Aorta (tissue), 5 donors: ENCODE measurements at places on chromosomes 7 and 10. TPM values are rescaled to one million over a fixed set of nuclear protein-coding genes. Genes with fewer than 3 reads are reported as not detected.

GRCh38 chr7:48388911-48389310, 217.7 kb downstream of the ABCA13 start:
- no peak for DNase-seq

GRCh38 chr7:6615723-6616555, 529 bp downstream of the ZNF853 start:
- DNase-seq: no peak

DNA sequence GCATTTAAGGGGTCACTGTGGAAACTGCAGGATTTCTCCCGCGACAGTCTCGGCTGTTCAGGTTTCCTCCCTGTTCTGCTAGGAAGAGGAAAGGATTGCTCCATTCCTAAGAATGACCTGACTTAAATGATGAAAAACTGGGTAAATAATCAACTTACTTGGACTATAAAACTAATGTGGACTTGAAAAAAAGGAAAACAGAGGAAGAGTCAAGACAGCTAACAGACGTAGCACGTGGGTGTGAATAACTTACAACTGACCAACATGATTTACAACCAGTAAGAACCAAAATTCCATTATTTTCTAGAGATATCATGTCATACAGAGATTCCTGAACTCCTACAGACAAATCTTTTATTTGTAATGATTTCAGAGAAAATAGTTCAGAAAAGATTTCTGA, 93.8 kb downstream of the ADAM12 start:
- no peak for DNase-seq

DNA sequence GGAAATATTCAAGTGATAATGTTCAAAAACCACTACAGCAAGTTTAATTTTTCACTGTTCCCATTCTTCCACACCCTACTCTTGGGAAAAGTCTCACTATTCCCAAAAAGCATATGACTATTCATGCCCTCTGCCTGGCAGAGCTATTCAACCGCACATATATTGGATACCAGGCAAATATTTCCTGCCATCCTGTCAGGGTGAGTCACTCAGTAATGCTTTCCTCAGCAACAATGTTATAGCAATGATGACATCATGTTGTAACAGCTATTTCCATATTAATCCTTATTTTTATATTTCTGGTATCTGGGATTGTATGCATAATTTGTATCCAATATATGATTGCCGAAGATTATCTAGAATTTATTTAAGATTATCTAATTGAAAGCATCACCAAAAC, 114.0 kb upstream of the PLXDC2 start:
- DNase-seq: no peak

Gene CLRN3
- not detected for total RNA-seq

Gene ERVW-1
- not detected for total RNA-seq

- no peak for DNase-seq
Measured at GRCh38 chr10:126783806-126784557, 113.5 kb upstream of the C10orf90 start.

DNA sequence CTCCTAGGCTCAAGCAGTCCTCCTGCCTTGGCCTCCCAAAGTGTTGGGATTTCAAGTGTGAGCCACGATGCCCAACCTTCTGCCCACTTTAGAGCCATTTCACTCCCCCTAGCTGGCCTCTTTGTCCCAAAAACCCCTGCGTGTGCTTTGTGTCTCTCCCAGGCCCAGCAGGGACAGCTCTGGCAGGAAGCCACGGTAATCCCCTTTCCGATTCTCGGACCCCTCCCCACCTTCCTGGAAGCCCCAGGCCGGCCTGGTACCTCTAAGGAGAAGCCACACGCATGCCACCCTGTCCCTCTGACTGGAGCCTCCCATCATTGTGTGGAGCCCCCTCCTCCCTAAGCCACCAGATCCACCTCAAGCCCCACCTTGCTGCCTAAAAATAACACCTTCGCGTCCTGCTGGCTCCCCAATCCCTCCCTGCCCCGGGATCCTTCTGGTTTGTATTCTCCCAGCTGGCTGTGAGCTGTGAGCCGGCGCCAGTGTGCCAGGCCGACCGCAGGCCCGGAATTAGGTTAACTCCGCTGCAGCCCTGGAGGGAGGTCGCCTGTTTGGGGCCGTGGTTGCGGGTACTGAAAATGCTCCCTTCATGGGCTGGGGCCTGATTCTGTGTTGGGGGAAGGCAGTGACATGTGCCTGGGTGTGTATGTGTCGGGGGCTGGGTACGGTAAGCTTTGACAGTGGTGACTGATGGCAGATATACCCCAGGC, 16.4 kb upstream of the SRRM3 start:
- DNase-seq: no peak

GRCh38 chr7:80749270-80749669, 110.8 kb downstream of the CD36 start:
- DNase-seq: no peak

DNA sequence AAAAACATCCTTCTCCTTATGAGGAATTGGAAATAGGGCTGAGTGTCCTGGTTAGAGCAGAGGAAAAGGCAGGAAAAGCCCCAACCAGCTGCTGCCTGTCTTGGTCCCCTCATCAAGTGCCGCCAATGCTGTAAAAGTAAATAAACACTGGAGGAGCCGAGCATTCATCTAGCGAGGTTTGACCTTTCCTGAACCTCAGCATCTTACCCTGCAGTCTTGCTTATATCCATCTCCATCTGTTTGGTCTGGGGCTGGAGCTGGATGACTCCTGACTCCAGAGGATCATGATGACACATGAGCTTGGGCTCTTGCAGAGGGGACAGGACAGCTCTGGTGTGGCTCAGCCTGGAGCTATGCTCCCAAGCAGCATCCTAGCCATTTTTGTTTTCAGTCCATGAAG, 501.1 kb downstream of the TNS3 start:
- DNase-seq: no peak

GRCh38 chr7:1026721-1027161, 17.6 kb upstream of the GPR146 start:
- no peak for DNase-seq

DNA sequence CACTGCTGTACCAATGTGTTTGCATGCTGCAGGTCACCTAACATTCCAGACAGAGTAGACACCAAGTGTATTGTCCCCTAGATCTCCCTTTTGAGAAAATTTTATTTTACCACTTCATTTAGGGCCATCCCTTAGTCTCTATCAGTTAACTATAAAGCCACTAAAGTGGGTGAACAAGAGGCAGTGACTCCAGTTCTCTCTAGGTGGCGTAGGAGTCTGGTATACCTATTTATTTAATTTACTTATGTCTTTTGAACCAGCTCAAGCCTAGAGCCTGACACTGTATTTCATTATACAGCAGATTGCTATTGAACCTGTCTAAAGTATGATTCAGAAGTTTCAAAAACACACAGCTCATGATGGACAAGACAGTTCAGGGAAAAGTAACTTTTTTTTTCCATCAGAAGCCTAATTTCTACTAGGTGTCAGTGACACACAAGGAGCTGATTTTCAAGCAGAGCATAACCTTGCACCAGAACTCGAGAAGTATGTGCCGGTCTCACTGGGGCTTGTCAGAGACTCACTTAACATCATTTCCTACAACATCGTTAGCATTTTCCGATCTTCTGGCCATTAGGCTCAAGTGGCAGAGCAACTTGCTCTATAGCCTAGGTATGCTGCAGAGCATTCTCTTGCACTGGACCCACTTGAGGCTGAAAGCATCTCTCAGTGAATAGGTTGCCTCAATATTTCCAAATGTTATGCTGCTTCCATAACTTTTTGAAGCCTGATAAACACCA, 175.4 kb downstream of the CDC14C start:
- DNase-seq: no peak

GRCh38 chr10:110399106-110399964, 94.6 kb upstream of the SMNDC1 start:
- no peak for DNase-seq

GRCh38 chr7:1873421-1873820, 203.3 kb downstream of the ELFN1 start:
- DNase-seq: no peak

Gene STK32C
- total RNA-seq: 12.2 TPM

DNA sequence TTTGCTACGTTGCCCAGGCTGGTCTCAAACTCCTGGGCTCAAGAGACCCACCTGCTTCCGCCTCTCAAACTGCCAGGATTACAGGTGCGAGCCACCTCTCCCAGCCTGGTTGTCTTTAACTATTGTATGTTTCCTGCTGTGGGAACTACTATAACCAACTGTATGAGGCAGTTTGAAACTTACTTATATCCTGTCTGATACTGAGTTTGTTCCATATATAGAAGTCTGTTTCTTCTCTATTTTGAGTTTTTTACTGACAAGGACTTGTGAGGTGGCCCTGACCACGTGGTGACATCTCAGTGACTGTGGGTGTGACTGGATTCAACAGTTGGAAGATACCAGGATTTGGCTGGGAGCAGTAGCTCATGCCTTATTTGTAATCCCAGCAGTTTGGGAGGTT, 14.2 kb downstream of the FBH1 start:
- DNase-seq: no peak

DNA sequence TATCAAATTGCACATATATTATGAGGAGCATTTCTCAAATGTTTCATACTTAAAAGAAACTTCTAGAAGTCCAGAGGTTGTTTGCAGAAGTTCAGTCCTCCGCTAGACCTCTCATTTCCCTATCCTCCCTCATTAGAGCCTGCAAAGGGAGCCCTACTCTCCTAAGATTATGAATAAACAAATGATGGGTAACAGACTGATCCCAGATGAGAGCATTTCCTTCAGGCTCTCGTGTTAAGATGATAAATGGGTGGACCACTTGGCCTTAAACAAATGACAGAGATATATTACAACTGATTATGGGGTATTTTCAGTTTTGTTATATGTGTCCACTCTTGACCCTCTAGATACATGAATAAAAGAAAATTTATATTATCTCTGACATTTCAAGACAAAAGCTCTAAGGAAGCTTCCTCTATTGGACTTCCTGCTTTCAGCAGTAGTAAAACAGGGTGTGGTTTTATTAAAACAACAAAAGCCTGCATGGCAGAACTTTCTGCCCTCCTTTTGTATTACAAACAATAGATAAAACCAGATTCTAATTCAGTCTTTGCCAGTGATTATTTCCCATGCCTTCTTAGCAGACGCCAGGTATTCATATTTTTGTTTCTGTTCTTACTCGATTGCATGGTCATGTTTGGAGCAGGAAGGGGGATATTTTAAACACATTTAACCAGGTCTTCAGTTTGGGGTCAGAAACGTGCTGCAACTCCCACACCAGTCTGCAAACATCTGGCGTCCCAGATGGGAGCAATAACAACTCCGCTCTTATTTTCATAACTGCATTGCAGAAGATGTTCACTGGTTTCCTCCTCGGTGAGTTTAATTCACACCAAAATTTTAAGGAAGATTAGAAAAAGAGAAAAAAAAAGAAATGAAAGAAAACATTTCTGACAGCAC, 52.4 kb upstream of the FAM204A start:
- DNase-seq: no peak

Gene TACC2
- 60.7 TPM for total RNA-seq

DNA sequence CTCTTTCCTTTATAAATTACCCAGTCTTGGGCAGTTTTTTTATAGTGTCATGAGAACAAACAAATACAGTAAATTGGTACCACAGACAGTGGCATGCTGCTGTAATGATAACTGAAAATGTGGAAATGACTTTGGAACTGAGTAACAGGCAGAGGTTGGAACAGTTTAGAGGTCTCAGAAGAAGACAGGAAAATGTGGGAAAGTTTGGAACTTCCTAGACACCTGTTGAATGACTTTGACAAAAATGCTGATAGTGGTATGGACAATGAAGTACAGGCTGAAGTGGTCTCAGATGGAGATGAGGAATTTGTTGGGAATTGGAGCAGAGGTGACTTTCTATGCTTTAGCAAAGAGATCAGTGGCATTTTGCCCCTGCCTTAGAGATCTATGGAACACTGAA, 1128.4 kb upstream of the POT1 start:
- DNase-seq: no peak

Gene RNF148
- 1.5 TPM for total RNA-seq

Gene OR2A5
- total RNA-seq: not detected

DNA sequence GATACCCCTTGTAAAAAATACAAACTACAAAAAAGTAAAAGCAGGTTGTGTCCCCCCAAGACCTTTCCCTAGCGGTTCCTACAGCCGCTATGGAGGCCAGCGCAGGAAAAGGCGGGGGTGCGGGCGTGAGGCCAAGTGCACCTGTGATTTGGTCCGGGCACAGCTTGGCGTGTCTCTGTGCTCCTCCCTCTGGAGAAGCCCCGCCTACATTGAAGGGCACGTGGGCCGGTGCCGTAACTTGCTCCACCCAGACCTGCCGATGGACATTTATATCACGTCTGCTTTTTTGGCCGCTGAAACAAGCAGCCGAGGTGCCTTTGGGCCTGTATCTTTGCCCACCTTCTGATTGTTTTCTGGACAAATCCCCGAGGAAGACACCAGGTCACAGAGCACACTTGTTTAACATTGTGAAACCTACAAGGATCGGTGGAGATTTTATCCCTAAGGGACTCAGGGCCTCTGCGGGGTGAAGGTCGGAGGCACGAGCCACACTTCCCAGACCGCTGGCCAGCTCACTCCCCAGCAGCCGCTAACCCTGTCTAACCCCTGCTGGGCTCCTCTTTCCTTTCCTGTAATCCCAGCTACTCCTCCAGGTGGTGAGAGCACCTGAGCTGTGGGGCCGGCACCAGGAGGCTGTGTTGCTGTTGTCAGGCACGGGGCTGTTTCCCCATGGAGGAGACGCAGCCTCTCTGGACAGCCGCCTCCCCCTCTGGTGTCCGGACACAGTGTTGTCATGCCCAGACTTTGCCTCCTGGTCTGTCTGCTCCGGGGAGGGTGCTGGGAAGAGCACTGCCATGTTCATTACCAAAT, 18.8 kb upstream of the INPP5A start:
- DNase-seq: peak; percentile 74

DNA sequence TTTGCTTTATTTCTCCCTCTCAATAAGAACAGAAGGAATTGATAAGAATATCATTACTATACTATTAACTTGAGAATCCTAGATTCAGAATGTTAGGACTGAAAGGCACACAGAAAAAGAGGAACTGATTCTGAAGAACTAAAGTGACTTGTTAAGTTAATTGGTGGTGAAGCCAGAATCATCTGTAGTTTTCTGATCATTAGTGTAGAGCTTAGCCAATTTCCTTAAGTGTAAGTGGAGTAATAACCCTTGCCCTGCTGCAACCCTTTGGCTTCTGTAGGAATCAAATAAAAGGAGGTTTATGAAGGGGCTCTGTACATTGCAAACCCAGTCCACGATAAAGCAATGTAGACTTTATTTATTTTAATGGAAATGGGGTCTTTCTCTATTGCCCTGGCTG, 1186.0 kb downstream of the SORCS3 start:
- no peak for DNase-seq

Gene HOXA3
- total RNA-seq: 20.8 TPM

Gene CYP3A4
- not detected for total RNA-seq

DNA sequence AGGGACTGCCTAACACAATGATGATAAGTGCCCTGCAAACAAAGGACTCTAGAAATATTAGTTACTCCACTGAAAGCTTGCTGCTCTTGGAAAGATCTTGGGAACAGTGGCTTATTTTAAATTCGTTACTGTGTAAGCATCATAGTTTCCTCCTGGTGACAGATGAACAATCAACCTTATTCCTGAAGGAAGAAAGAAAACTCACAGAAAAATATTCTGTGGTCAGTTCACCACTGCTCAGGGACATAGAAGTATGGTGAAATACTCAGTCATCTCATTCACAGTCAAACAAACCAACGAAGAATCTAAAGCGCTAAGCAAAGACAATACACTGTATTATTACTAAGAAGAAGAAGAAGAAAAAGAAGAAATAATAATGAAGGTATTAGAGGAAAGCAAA, 27.8 kb downstream of the MKX start:
- DNase-seq: no peak

GRCh38 chr7:73573276-73573675, 5.1 kb downstream of the TBL2 start:
- peak; percentile 14 for DNase-seq

Gene PDZD8
- total RNA-seq: 36.0 TPM
